ENCODE measurements at places on chromosomes 16 and 17. TPM values are rescaled to one million over a fixed set of nuclear protein-coding genes. Genes with fewer than 3 reads are reported as not detected.

Gene ZMYND15
- total RNA-seq, result 0.11 TPM

Gene PLK1
- total RNA-seq, result 14.3 TPM

Gene HCRT
- total RNA-seq, result not detected

Gene TSPAN10
- 70.6 TPM for total RNA-seq

Gene GGNBP2
- total RNA-seq, result 46.9 TPM

Gene KRT20
- not detected for total RNA-seq

Gene PABPN1L
- total RNA-seq, result not detected

Gene EFNB3
- 3.7 TPM for total RNA-seq

Gene TMEM114
- total RNA-seq, result not detected

Gene KRT27
- 5.9 TPM for total RNA-seq

Gene TOP2A
- 114 TPM for total RNA-seq

Gene RAB40C
- 9.6 TPM for total RNA-seq

Gene CACNB1
- total RNA-seq, result 0.74 TPM

Gene ABI3
- total RNA-seq, result not detected

Gene PRKCB
- total RNA-seq, result 7.1 TPM

Gene HLF
- total RNA-seq, result 0.24 TPM

Gene ZSCAN10
- not detected for total RNA-seq

Gene CORO1A
- not detected for total RNA-seq

Gene ELMO3
- 0.90 TPM for total RNA-seq

Gene CD300E
- total RNA-seq, result not detected

Gene SLC47A2
- not detected for total RNA-seq

Gene MTHFSD
- 6.3 TPM for total RNA-seq

Gene C16orf96
- total RNA-seq, result not detected

Gene RASL10B
- total RNA-seq, result 4.3 TPM

Gene TMEM238L
- total RNA-seq, result not detected

Gene CHMP1A
- total RNA-seq, result 56.1 TPM

Gene MTMR4
- total RNA-seq, result 62.3 TPM

Measured in SK-MEL-5 (cell line).